ENCODE measurements at places on chromosomes 3 and 15.
A peak's percentile ranks its signal among the peaks of the same experiment; 100 is the strongest.

- DNase-seq, result no peak
These were observed 121.1 kb downstream of the SHQ1 start for GRCh38 chr3:72727172-72727571.

DNA sequence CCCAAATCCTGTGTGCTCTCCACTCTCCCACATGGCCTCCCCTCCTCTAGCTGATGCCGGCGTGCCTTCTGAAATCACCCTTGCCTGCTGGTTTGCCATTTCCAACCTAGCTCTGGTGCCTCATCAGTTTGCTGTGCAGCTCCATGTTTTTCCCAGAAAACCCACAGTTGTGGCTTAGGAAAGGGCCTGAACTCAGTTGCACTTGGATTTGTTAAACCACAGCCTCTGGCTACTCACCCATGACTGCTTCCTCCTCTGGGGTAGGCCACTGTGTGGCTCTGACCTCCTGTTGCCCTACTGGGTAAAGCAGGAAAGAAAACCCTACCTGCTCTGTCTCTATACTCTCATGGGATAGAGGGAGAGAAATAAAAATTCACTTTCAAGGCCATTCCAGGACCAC lies 97.3 kb downstream of the DAPK2 start:
- no peak for DNase-seq

- DNase-seq, result no peak
These were observed 15.3 kb downstream of the SPCS1 start for GRCh38 chr3:52721002-52721729.

DNA sequence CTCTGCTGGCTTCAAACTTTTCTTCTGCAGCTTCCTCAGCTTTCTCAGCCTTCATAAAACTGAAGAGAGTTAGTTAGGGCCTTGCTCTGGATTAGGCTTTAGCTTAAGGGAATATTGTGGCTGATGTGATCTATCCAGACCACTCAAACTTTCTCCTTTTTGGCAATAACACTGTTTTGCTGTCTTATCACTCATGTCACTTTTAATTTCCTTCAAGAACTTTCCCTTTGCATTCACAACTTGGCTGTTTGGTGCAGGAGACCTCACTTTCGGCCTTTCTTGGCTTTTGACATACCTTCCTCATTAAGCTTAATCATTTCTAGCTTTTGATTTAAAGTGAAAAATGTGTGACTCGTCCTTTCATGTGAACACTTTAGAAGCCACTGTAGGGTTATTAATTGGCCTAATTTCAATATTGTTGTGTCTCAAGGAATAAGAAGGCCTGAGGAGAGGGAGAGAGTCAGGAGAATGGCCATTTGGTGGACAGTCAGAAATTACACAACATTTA lies 60.7 kb downstream of the SLC24A1 start:
- no peak for DNase-seq

GRCh38 chr3:86563400-86563970 lies 427.5 kb downstream of the VGLL3 start:
- DNase-seq, result peak; percentile 26

- peak; percentile 16 for DNase-seq
These were observed 325.2 kb upstream of the NR2E3 start for GRCh38 chr15:71485094-71485693.

DNA sequence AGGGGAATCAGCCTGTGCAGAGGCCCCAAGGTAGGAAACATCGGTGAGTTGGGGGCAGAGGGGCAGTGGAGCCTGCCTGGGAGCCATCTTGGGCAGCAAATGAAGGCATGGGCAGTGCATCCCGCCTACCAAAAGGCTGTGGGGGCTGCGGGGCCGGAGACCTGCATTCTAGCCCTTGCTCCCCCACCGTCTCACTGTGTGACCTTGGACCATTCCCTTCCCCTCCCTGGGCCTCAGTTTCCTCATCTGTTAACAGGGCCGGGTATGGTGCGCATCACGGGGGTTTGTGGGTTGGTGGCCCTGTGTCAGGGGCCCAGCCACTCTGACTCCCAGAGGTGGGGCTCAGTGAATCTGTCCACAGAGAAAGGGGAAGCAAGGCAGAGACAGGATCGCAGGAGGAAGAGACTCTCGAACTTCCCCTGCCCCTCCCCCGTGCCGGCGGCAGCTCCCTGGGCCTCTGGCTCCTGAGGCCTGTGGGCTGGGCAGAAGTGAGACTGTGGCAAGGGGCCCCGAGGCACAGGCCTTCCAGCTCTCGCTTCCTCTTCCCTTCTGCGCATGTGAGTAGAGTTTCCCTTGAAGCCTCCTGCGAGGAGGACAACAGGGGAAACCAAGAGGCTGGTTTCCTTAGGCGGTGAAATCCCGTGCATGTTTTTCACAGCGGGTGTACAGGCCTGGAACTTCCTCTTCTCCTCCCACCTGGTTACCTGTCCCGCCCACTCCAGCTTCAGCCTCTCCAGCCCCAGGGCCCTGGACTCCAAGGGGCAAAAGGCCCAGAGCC lies 42.9 kb downstream of the IDH2 start:
- DNase-seq, result peak; percentile 65

- no peak for DNase-seq
These were observed 15.2 kb downstream of the ITIH3 start for GRCh38 chr3:52809662-52810377.

GRCh38 chr3:30586096-30586805 lies 20.1 kb upstream of the TGFBR2 start:
- no peak for DNase-seq

- DNase-seq, result no peak
These were observed 6.8 kb upstream of the GAP43 start for GRCh38 chr3:115616461-115616860.

DNA sequence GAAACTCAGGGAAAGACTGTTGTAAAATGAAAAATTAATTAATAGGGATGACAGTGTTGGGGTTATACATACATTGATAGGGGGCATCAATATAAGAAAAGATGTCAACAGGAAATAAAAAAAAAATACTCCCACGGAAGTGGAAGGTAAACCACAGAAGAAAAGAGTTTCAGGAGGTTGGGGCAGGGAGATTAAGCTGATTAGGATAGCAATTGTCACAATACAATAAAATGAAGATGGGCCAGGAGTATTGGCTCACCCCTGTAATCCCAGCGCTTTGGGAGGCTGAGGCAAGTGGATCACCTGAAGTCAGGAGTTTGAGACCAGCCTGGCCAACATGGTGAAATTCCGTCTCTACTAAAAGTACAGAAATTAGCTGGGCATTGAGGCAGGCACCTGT lies 536.1 kb downstream of the AGBL1 start:
- DNase-seq, result no peak

GRCh38 chr3:149936812-149937230 lies 33.9 kb downstream of the PFN2 start:
- DNase-seq, result peak; percentile 69

DNA sequence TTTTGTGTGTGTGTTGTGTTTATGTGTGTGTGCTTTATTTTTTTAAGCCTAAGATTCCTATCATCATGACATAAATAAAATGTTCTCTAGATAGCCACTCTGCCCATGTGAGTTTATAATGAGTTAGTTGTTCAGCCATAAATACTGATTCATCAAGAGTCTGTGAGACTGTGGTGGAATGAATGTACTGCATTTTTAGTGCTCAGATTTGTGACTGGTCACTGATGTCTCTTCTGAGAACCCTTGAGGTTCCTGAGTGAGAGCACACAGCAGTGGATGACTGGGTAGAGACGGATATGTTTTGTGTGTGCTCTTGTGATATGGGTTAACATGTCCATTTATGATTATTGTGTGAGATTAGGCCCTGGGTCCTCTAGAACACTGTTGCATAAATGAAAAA lies 51.2 kb downstream of the SETD5 start:
- DNase-seq, result no peak

GRCh38 chr3:130900959-130901358 lies 7.1 kb downstream of the ATP2C1 start:
- DNase-seq, result no peak

DNA sequence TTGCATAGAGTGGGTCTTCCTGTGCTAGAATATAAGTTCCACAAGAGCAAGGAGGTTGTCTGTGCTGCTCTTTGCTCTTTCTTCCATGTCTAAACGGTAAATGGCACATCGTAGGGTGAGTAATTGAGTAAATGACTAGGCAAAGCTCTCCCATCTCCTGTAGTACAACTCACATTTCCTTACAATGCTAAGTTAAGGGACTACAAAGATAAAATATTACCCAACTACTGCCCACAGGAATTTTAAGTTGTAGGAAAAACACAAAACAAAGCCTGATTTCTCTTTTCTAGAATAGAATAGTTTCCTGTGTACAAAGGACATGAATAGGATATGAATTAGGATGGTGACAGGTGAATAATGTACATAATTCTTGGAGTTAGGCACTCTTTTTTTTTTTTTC lies 19.9 kb upstream of the LRIG1 start:
- no peak for DNase-seq

DNA sequence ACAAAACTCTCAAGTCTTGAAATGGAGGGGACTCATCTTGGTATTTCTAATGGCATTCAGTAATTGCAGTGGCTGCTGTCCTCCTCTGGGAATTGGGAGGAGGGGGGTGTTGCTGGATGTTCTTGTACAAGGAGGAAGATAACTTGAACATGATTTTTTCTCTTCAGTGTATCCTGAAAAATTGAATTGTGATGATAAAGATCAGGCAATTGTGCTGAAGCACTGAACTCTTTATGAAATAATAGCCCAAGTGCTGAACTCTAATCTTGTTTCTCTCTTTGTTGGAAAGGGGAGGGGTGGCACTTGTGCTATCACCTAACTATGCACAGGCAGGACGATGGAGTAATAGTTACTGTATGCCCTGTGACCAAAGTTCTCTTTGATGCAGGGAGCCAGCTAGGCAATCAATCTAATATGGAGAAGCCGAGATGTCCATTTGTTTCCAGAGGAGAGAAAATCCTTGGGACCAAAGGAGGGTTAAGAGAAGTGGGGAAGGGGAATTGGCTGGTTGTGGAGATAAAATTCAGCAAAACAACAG lies 68.1 kb upstream of the ATP2C1 start:
- no peak for DNase-seq

DNA sequence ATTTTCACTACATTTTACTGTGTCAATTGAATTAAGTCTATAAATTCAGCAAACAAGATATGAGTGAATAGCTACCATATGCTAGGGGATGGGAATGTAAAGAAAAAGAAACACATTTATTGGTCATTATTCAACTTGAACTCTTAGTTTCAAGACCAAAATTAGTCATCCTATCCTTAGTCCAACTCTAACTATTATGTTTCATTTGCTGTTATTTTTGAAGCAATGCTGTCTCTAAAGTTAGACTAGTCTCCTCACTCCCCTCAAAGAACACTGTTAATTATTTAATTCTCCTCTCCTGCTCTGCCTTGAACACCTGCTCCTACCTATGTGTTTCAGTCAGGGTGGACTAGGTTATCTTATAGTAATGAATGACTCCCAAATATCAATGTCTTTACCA lies 920.9 kb downstream of the TUSC7 start:
- DNase-seq, result no peak

- DNase-seq, result no peak
These were observed 28.5 kb downstream of the CYFIP1 start for GRCh38 chr15:22951381-22952280.

GRCh38 chr15:33016405-33017024 lies 178.0 kb downstream of the FMN1 start:
- no peak for DNase-seq

- no peak for DNase-seq
These were observed 77.8 kb upstream of the RPL32 start for GRCh38 chr3:12919205-12919604.

DNA sequence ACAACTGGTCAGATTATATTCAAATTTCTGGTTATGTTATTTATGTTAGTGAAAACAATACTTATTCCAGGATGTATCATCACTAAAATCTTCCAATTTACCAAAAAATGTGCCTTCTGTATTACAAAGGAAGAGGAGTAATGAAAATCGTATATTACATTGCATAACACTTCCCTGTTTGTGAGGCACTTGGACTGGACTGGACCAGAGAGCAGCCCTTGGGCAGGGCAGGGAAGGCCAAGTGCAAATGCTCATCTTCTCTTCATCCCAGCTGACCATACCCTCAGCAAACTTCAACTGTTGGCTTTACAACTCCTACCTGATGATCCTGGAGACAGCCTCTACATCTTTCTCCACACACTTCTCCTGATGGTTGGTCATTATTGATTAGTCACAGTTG lies 285.7 kb upstream of the MME start:
- no peak for DNase-seq

DNA sequence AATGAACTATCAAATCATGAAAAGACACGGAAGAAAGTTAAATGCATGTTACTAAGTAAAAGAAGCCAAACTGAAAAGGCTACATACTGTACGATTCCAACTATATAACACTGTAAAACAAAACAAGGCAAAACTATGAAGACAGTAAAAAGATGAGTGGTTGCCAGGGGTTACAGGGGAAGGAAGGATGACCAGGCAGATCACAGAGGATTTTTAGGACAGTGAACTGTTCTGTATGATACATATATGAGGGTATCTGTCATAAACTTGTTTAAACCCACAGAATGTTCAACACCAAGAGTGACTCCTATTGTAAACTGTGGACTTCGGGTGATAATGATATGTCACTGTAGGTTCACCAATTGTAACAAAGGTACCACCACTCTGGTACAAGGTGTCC lies 60.6 kb downstream of the CHSY1 start:
- DNase-seq, result no peak

DNA sequence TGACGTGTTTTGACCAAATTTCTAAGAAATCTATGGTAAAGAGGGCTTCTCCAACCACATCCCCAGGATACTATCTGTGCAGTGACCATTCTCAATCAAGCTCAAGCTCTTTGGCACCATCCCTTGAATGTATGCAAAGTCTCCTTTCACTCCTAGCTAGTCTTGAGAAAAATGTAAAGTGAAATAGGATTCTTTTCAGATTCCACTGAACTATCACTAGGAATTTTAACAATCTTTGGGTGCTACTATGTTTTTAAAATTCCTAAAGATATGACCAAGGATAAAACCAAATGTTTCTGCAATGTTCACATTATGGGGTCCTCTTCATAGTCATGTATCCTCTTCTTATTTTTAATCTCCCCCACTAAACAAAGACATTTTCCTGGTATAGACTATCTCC lies 107.8 kb downstream of the TMCO5A start:
- no peak for DNase-seq

GRCh38 chr3:65955792-65956477 lies 82.8 kb downstream of the MAGI1 start:
- DNase-seq, result no peak

DNA sequence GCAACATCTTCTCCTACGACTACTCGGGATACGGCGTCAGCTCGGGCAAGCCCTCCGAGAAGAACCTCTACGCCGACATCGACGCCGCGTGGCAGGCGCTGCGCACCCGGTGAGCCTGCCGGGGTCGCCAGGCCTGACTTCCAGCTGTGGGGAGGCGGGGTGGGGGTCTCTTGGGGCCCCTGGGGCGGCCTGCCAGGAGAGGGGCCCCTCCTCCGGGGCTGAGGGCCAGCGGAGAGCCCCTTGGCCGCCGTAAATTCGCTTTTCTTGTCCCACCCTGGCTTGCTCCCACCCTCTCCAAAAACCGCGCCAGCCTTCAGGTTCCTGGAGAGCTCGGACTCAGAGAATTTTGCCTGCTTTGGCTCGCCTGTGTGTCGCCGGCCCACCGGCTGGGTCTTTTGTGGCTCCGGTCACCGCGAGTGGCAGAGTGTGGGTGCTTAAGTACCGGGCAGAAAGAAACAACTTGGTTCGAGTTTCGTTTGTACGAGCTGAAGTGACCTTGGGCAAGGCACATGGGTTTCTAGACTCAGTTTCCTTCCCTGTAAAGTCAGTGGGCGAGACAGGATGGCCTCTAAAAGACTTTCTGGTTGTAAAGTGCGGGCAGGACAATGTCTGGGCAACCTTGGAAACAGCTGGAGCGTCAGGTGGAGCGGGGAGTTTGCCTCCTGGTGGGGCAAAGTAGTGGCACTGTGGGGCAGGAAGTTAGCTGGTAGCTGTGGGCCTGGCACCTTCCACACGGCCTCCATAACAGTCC lies 976 bp downstream of the ABHD17C start:
- DNase-seq, result no peak
